Parietal lobe (tissue), 2 donors: ENCODE measurements at places on chromosomes 4 and X. TPM values are rescaled to one million over a fixed set of nuclear protein-coding genes. Genes with fewer than 3 reads are reported as not detected.

The ASB9 gene
- total RNA-seq, result 1.6 TPM

The MMGT1 gene
- total RNA-seq, result 16.9 TPM

The NLGN4X gene
- total RNA-seq, result 63.2 TPM

The AMMECR1 gene
- 8.8 TPM for total RNA-seq

The TBX22 gene
- total RNA-seq, result 0.31 TPM

The GLUD2 gene
- 1.6 TPM for total RNA-seq

The ABRAXAS1 gene
- total RNA-seq, result 7.8 TPM

The FRMD7 gene
- not detected for total RNA-seq

The SPANXN4 gene
- total RNA-seq, result not detected

The CT55 gene
- total RNA-seq, result 0.31 TPM

The ENAM gene
- total RNA-seq, result not detected

The CSTF2 gene
- total RNA-seq, result 18.8 TPM

The NEUROG2 gene
- 13.1 TPM for total RNA-seq
